ENCODE measurements at places on chromosomes 3 and 15.

DNA sequence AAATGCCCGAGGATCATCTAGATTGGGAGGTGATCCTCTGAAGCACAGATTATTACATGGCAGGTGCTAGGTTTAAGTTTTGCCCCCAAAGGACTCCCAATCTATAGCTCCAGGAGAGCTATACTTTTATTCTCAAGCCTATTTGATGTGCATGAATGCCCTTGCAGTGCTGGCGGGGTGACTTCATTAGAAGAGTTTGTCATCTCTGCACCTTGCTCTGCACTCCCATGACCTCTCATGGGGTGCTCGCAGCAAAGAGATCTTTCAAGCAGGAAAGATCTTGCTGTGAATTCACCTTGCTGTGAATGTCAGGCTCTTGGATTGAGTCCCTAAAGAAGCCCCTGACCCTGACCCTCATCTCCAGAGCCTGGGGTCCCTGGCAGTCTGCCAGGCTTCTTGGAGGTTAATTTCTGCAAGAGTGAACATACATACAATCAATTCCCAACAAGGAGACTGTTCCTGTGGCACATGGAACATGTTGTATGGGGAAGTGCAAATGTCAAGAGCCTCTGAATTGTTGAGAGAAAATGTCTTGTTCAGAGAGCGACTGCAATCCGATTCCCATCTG, 45.9 kb downstream of the FAM43A start:
- no peaks in the 10 kb centered on the region for H3K36me3 ChIP-seq
- no peaks in the 10 kb centered on the region for H3K27me3 ChIP-seq
- H3K4me3 ChIP-seq, result no peak overlapping the region

GRCh38 chr3:136255672-136256406, 5.7 kb downstream of the PCCB start:
- DNase-seq, result no peak
- H3K27ac ChIP-seq, result no peak overlapping the region

DNA sequence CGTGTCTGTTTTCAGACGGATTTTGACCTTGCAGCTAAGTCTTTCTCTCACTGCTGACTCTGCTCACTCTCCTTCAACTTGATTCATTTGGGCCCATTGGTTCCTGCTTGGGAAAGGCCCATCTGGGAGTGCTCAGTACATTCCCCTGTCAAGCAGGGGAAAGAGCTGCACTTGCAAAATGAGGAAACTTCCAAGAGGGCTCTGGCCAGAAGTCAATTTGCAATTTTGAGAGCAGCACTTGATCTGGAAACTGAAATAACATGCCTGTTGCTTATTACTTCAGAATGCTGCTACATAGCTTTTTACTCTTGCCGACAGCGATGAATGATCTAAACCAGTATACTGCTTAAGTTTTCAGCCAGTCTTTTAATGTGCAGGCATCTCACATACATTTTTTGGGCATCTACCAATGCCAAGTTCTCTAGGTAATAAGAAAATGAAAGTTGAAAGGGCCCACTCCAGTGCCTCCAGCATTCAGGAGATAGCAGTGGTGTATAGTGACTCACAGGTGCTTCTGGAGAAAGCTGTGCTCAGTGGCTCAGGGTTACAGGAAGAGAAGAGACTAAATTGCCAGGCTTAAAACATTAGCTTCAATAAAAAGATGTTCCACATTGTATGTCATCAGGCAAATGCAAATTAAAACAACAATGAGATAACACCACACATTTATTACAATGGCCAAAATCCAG, 70.1 kb upstream of the RORA start:
- no peak overlapping the region for H3K27ac ChIP-seq
- H3K4me3 ChIP-seq, result no peak overlapping the region
- no peaks in the 10 kb centered on the region for H3K27me3 ChIP-seq
- H3K36me3 ChIP-seq, result no peaks in the 10 kb centered on the region
- H3K4me1 ChIP-seq, result no peaks in the 10 kb centered on the region

DNA sequence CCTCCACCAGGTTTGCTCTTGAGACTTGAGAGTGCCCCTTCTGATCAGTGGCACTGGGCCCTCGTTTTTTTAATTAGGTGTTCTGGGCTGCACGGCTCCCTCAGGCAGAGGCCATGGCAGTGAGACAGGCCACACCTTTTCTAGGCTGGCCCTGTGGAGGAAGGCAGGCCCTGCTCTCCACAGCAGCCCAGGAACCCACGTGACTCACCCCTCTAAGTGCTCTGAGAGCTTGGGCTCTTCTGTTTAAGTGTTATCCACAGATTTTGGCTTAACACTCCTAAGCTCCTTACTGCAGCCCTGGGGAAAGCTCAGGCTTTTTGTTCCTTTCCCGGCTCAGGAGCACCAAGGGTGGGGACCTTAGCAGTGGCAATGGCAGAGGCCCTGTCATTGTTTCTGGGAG, 463.2 kb upstream of the GBE1 start:
- no peaks in the 10 kb centered on the region for H3K4me1 ChIP-seq
- DNase-seq, result no peak
- no peaks in the 10 kb centered on the region for H3K27me3 ChIP-seq
- H3K27ac ChIP-seq, result no peak overlapping the region
- no peaks in the 10 kb centered on the region for H3K36me3 ChIP-seq
- no peak overlapping the region for H3K4me3 ChIP-seq

DNA sequence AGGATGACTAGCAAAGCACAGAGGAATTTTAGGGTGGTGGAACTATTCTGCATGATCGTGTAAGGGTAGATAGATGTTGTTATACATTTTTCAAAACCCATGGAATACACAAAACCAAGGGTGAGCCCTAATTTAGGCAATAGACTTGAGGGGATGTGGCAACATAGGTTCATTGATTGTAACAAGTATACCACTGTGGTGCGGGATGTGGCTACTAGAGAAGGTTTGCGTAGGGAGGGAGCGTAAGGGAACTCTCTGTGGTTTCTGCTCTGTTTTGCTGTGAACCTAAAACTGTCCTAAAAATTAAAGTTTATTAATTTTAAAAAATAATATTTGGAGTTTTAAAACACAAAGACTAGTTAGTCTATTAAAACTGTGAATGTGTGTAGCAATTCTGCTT, 202.8 kb downstream of the PLCL2 start:
- no peak overlapping the region for H3K4me3 ChIP-seq
- H3K4me1 ChIP-seq, result peaks cover 19% of the 10 kb centered on the region
- no peak for DNase-seq

GRCh38 chr3:68703066-68703465, 229.3 kb downstream of the TAFA4 start:
- no peak overlapping the region for H3K4me3 ChIP-seq
- no peak overlapping the region for H3K27ac ChIP-seq
- H3K4me1 ChIP-seq, result no peaks in the 10 kb centered on the region
- H3K36me3 ChIP-seq, result no peaks in the 10 kb centered on the region

GRCh38 chr3:79368403-79368802, 399.4 kb downstream of the ROBO1 start:
- H3K4me1 ChIP-seq, result no peaks in the 10 kb centered on the region
- DNase-seq, result no peak
- no peaks in the 10 kb centered on the region for H3K36me3 ChIP-seq
- H3K27me3 ChIP-seq, result no peaks in the 10 kb centered on the region
- H3K27ac ChIP-seq, result no peak overlapping the region
- H3K4me3 ChIP-seq, result no peak overlapping the region

DNA sequence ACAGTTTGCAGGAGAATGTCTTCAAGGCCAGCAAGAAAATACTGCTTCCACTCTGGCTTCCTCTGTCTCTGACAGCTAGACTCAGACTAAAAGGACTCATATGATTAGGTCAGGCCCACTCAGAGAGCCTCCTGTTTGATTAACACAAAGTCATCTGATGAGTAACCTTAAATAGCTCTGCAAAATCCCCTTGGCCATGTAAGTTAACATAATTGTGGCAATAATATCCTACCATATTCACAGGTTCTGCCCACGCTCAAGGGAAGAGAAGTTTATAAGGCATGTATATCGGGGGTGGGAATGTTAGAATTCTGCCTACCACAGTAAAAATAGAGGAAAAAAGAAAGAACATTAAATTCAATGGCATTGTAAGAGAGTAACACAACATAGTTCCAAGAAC, 20.6 kb upstream of the HHATL start:
- H3K27me3 ChIP-seq, result no peaks in the 10 kb centered on the region
- peaks cover 5% of the 10 kb centered on the region for H3K4me1 ChIP-seq
- peak; percentile 5 for DNase-seq

GRCh38 chr15:69696946-69697345, 244.3 kb downstream of the RPLP1 start:
- DNase-seq, result no peak
- peaks cover 6% of the 10 kb centered on the region for H3K4me1 ChIP-seq
- no peak overlapping the region for H3K27ac ChIP-seq
- no peak overlapping the region for H3K4me3 ChIP-seq
- no peaks in the 10 kb centered on the region for H3K27me3 ChIP-seq

DNA sequence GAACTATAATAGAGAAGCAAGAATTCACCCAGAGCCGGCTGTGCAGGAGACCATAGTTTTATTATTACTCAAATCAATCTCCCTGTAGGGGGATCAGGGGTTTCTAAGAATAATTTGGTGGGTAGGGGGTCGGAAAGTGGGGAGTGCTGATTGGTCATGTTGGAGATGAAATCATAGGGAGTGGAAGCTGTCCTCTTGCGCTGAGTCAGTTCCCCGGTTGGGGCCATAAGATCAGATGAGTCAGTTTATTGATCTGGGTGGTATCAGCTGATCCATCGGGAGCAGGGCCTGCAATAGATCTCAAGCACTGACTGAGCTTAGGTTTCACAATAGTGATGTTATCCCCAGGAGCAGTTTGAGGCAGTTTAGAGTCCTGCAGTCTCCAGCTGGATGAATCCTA, 97.0 kb upstream of the SNRPN start:
- H3K4me3 ChIP-seq, result no peak overlapping the region
- H3K4me1 ChIP-seq, result no peaks in the 10 kb centered on the region
- H3K36me3 ChIP-seq, result no peaks in the 10 kb centered on the region
- H3K27ac ChIP-seq, result no peak overlapping the region

GRCh38 chr3:39157359-39157758, 4.0 kb upstream of the CSRNP1 start:
- H3K27me3 ChIP-seq, result no peaks in the 10 kb centered on the region
- H3K27ac ChIP-seq, result no peak overlapping the region
- no peak overlapping the region for H3K4me3 ChIP-seq
- no peaks in the 10 kb centered on the region for H3K36me3 ChIP-seq
- H3K4me1 ChIP-seq, result peaks cover 17% of the 10 kb centered on the region

GRCh38 chr15:100020614-100021013, 287.4 kb upstream of the LYSMD4 start:
- H3K27me3 ChIP-seq, result no peaks in the 10 kb centered on the region
- H3K4me1 ChIP-seq, result no peaks in the 10 kb centered on the region
- no peak overlapping the region for H3K4me3 ChIP-seq

GRCh38 chr3:73661265-73661664, 36.5 kb upstream of the PDZRN3 start:
- H3K27ac ChIP-seq, result no peak overlapping the region
- H3K27me3 ChIP-seq, result no peaks in the 10 kb centered on the region
- DNase-seq, result no peak
- no peak overlapping the region for H3K4me3 ChIP-seq
- H3K4me1 ChIP-seq, result no peaks in the 10 kb centered on the region
- H3K36me3 ChIP-seq, result no peaks in the 10 kb centered on the region

DNA sequence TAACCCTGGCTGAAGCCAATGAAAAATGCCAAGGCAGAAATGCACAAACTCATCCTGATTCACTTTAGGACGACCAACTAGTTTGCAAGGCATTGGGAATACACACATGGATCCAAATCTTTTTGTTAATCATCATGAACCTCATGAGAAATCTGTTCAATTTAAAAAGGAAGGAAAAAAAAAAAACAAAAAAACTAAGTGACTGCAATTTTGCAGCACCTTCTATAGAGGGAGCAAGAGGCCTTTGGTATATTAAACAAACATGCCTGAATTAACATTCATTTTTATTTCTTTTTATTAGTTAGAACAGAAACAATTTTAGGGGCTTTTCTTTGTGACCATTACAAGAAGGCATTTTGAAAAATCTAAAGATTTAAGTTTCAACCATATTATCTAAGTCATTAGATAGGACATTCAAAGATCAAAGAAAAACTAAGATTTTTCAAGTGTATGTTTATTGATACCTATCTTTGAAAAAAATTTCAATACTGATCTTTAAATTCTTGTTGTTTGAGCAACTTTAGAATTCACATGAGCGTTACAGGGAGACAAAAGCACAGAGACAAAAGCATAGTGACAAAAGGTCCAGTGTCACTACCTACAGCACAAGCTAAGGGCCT, 182.4 kb downstream of the CBLB start:
- no peak overlapping the region for H3K4me3 ChIP-seq
- no peaks in the 10 kb centered on the region for H3K27me3 ChIP-seq
- H3K4me1 ChIP-seq, result peaks cover 6% of the 10 kb centered on the region

GRCh38 chr3:102091358-102091757, 242.0 kb downstream of the NFKBIZ start:
- H3K27ac ChIP-seq, result no peak overlapping the region
- no peak overlapping the region for H3K4me3 ChIP-seq
- H3K4me1 ChIP-seq, result no peaks in the 10 kb centered on the region
- H3K27me3 ChIP-seq, result no peaks in the 10 kb centered on the region

DNA sequence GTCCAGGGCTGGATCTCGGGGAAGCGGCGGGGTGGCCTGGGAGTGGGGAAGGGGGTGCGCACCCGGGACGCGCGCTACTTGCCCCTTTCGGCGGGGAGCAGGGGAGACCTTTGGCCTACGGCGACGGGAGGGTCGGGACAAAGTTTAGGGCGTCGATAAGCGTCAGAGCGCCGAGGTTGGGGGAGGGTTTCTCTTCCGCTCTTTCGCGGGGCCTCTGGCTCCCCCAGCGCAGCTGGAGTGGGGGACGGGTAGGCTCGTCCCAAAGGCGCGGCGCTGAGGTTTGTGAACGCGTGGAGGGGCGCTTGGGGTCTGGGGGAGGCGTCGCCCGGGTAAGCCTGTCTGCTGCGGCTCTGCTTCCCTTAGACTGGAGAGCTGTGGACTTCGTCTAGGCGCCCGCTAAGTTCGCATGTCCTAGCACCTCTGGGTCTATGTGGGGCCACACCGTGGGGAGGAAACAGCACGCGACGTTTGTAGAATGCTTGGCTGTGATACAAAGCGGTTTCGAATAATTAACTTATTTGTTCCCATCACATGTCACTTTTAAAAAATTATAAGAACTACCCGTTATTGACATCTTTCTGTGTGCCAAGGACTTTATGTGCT, 527 bp downstream of the B2M start:
- H3K4me3 ChIP-seq, result peak overlapping the region; percentile 92
- no peaks in the 10 kb centered on the region for H3K36me3 ChIP-seq
- peaks cover 3% of the 10 kb centered on the region for H3K4me1 ChIP-seq
- H3K27me3 ChIP-seq, result no peaks in the 10 kb centered on the region
- peak; percentile 54 for DNase-seq

DNA sequence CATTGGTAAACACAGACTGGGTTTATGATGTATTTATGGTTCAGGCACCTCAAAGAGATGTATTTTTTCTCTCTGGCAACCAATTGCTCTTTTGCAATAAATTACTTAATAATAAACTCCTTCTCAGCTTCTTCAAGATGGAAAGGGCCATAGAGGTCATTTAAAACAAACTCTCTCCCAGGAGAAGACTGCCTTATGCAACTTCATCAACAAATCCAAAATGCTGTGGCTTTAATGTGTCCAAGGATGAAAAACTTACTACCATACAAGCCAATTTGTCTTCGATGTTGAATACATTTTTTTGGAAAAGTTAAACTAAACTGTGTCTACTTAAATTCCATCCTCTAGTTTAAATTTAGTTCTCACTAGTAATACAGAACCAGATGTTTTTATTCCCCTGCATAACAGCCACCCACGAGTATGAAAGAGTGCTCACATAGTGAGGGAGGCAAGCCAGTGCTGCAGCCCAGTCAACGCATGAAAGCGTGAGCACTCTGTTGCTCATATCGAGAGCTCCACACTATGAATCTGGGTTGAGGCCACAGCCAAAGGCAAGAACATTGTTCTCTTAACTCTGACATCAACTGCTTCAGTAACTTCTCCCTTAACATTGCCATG, 761.3 kb upstream of the GRM7 start:
- no peaks in the 10 kb centered on the region for H3K36me3 ChIP-seq
- peak; percentile 24 for DNase-seq
- no peaks in the 10 kb centered on the region for H3K27me3 ChIP-seq
- no peaks in the 10 kb centered on the region for H3K4me1 ChIP-seq
